ENCODE measurements at places on chromosomes 1 and 21.

GRCh38 chr1:218433744-218434143 is 88.6 kb downstream of the TGFB2 start:
- DNase-seq, result no peak

GRCh38 chr1:206631085-206631509 is 4.2 kb upstream of the DYRK3 start:
- no peak for DNase-seq

- DNase-seq, result no peak
Measured at GRCh38 chr1:44334968-44335367, 20.1 kb downstream of the ERI3 start.

DNA sequence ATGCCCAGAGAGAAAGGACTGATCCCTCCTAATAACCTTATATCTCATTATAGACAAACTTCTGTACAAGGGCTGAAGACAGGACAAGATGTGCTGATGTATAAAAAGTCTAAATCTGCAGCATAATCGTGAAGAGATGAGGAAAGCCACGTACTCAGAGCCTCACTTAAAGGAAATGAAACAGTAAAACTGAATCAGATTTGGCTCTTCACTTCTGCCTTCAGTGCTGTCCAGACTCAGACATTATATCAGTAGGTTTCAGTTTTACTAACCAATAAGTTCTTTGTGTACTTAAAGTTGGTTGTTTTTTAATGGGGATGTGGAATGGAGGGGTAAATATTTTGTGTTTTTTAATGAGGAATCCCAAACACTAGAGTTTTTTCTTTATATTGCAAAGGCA is 45.3 kb upstream of the RGS1 start:
- no peak for DNase-seq

DNA sequence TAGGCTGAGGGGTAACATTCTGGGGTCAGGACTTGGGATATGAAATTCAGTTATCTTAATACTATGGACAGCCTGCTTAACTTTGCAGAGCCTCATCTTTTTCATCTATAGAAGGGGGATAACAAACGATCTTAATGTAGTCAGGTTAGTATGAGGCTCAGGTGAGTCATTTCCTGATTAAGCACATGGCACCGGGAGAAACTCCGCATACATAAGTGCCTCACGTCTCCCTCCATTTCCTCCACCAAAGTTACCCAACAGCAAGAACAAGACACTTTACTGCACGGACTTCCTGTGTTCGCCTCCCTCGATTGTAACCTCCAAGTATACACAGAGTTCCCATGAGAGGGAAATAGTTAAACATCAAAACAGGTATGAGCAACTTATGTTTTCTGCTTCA is 112.7 kb upstream of the COA6 start:
- no peak for DNase-seq

GRCh38 chr1:29643281-29643680 is 407.0 kb downstream of the PTPRU start:
- no peak for DNase-seq

DNA sequence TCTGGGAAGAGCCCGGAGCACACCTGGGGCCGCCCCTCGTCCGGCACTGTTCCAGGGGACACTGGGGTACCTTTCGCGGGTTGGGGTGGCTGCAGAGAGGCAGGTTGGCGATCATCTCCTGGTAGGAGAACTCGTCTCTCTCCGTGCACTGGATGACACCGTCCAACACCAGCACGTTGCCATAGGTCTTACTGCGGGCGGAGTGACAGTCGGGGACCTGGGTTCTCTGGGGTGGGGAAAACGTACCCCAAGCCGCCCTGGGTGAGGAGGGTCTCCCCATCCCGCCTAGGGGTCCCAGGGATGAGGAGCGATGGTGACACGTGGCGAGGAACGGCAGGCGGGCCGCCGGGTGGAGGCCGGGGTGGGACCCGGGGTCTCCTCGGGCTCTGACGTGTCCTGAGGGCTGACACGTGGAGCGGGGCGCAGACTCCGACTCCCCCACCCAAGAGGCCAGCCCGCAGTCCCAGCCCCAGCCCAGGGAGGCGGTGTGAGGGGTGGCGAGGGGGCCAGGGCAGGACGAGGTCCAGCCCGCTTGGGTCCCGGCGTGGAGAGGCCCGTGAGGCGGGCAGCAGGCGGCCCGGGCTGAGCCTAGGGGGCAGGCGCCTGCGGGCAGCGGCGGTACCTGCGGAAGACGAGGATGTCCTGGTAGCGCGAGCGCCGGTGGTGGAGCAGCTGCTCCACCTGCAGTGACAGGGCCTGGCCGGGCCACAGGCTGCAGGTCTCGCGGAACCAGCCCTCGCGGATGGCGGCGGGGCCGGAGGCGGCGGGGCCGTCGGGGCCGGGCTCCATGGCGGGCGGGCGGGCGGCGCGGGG is 457 bp downstream of the SRM start:
- no peak for DNase-seq

- DNase-seq, result no peak
Measured at GRCh38 chr1:57858740-57859139, 434.9 kb upstream of the DAB1 start.

DNA sequence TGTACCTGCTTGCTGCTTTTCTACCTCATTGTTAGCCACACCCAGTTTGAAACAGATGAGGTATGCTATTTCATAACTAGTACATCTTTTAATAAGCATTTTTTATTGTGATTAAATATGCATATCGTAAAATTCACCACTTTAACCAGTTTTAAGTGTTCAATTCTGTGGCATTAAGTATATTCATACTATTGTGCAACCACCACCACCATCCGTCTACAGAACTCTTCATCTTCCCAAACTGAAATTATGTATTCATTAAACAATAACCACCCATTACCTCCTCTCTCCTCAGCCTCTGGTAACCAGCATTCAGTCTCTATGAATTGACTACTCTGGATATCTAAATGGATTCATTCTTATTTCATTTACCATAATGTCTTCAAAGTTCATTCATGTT is 20.1 kb downstream of the DR1 start:
- no peak for DNase-seq

DNA sequence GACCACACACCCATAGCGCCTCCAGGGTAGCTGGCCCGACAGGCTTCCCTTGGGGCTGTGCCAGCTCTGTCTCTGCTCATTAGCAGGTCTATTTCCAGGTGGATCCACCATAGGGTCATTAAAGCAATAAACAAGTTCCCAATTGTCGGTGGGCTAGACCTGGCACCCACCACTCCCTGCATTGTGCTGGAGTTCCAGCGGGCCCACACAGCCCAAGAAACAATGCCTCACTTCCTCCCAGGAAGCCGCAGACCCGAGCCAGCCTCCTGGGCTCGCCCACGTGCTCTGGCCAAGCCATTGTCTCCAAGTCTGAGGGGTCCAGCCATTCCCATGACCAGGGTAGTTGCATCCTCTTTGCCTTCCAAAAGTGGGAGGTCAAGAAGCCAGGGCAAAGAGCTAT is 27.5 kb upstream of the SOX13 start:
- no peak for DNase-seq

GRCh38 chr1:87763483-87763882 is 434.8 kb downstream of the LMO4 start:
- no peak for DNase-seq

DNA sequence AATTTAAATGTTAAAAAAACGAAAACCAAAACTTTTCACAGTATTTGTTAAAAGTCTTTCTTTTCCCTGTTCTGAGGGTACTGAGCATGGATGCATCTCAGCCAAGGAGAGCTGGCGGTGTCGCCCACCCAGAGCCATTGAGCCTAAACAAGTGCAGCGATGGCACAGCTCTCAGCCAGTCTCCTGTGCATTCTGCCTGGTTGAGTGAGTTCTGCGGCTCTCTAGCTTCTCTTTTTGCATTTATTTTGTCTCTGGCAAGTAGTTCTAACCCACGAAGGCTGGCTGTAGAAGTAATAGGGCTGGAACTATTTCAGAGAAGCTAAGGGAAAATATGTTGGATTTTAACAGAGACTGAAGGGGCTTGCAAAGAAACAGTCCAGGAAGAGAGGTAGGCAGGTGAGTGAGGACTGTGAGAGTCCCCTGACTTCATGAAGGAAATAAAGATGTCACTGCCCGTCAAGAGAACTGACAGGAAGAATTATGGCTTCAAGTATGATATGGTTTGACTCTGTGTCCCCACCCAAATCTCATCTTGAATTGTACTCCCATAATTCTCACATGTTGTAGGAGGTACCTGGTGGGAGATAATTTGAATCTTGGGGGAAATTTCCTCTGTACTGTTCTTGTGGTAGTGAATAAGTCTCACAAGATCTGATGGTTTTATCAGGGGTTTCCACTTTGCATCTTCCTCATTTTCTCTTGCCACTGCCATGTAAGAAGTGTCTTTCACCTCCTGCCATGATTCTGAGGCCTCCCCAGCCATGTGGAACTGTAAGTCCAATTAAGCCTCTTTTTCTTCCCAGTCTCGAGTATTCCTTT is 35.7 kb upstream of the LIN9 start:
- no peak for DNase-seq

- peak; percentile 67 for DNase-seq
Measured at GRCh38 chr1:229155472-229155871, 115.4 kb upstream of the RAB4A start.

DNA sequence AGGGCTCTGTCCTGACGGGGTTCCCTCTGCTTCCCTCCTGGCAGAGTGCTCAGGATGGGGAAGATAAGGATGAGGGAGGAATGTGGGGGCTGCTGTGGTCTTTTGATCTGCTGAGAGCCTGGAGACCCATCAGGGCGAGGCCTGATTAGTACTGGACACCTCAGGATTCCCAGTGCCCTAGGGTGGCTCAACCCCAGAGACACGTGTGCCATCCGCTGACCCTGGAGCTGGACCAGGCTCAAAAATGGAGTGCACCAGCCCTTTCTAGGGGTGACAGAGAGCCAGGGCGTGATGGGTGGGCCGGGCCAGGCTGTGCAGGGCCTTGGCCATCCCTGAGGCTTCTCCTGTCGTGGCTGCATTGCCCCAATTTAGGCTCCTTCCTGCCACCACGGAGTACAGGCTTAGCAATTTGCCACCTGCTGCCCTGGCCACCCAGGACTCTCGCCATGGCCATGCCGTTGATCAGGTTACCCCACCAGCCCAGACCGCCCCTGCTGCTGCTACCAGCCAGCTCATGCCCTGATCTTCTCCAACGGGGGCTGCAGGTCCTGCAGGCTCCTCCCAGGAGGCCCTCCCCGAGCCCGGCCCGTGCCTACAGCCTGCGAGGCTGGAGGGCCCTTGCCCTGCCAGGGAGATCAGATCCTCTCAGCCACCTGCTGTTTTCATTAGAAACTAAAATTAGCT is 9.5 kb downstream of the WNT4 start:
- DNase-seq, result no peak

- no peak for DNase-seq
Measured at GRCh38 chr1:109979489-109980091, 5.0 kb upstream of the AHCYL1 start.

DNA sequence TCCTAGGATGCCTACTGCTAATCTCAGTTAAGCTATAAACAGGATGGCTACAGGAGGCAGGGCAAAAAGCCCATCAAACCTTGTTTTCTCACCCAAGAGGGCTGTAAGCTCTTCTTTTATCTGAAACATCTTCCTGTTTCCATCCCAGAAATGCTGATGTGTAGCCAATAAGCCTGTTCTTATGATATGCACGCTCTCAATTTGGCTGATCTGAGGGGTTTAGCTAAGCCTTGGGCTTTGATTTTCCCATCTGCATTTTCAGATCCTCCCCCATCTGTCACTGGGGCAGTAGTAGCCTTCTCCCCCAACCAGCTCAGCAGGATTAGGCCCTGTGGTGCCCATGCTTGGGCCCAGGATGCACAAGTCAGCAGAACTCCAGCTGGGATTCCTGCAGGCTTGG is 105.0 kb downstream of the BRINP2 start:
- DNase-seq, result no peak

DNA sequence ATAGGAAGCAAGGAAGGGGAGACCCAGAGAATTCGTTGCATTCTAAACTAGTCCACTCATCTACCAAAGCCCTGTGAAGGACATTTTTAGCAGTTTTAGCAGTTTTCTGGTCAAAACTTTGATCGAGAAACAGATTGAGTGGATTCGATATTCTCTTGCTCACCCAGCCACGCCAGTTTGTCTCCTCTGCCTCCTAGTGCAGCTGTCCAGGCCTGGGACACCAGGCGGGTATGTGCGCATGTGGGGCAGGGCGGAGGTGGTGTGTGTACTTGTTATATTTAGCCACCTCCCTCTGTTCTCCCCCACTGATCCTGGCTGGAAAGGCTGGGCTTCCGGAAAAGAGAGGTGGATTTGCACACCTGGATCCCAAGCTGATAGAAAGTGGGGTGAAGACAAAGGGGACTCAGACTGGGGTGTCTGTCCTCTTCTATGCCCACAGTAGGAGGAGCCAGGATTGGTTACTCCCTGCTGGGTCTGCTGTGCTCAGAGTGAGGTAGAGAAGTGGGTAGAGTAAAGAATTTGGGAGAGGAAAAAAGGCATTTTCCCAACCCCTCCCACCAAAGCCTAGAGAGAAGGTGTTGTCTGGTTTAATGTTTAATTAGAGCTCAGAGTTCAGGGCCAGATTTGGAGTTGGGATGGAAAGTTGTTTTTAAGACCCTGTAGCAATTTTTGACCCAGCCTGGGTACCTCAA is 3.8 kb downstream of the LMNA start:
- no peak for DNase-seq
